ENCODE measurements at places on chromosomes 7 and 10.

- DNase-seq, result peak; percentile 72
These were observed 96.6 kb downstream of the MKLN1 start for GRCh38 chr7:131424219-131424822.

DNA sequence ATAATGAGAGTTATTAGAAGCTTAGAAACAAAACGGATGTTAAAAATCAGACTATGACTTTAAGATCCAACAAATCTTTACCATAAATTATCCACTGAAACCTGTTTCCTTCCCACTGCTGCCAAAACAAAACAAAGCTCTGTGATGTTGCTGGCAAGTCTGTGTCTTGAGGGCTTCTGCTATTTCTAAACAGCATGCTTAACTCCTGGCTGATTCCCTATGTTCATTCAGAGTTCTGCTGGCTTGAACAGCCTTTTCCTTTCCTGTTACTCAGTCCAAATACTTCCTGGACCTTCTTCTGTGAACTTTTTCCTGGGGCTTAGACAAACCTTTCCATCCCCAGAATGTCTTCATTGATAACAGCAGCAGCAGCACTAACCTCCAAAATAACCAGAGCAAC, 448.1 kb downstream of the SORCS1 start:
- DNase-seq, result no peak

GRCh38 chr10:121138112-121138860, 287.1 kb downstream of the WDR11 start:
- DNase-seq, result no peak

DNA sequence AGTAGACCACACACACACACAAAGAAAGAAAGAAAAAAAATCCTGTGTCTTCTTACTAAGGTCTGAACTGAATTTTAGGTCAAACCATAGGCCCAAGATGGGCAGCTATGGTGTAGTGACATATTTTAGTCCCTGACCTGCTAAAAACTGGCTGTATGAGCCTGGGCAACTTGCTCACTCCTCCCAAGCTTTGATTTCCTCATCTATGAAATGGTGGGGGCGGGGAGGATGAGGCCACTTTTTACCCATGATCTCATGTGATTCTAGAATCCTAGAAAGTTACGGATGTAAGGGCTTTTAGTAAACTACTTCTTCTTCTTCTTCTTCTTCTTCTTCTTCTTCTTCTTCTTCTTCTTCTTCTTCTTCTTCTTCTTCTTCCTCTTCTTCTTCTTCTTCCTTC, 6.1 kb upstream of the CCL24 start:
- DNase-seq, result no peak

GRCh38 chr7:1432411-1433082, 26.7 kb downstream of the MICALL2 start:
- peak; percentile 51 for DNase-seq

- no peak for DNase-seq
These were observed 90.4 kb downstream of the ITIH5 start for GRCh38 chr10:7576340-7576739.

GRCh38 chr7:30755384-30756154, 3.6 kb downstream of the INMT start:
- DNase-seq, result peak; percentile 77
